Calu3 (cell line): ENCODE measurements at places on chromosomes 7 and 10. TPM values are rescaled to one million over a fixed set of nuclear protein-coding genes. Genes with fewer than 3 reads are reported as not detected.

GRCh38 chr7:102390697-102391484 lies 5.3 kb upstream of the PRKRIP1 start:
- peak; percentile 85 for DNase-seq

The LMOD2 gene
- total RNA-seq, result not detected in 2 replicates

GRCh38 chr7:7516156-7516555 lies 19.5 kb downstream of the COL28A1 start:
- no peak for DNase-seq

The UCN3 gene
- total RNA-seq, result not detected in 2 replicates

DNA sequence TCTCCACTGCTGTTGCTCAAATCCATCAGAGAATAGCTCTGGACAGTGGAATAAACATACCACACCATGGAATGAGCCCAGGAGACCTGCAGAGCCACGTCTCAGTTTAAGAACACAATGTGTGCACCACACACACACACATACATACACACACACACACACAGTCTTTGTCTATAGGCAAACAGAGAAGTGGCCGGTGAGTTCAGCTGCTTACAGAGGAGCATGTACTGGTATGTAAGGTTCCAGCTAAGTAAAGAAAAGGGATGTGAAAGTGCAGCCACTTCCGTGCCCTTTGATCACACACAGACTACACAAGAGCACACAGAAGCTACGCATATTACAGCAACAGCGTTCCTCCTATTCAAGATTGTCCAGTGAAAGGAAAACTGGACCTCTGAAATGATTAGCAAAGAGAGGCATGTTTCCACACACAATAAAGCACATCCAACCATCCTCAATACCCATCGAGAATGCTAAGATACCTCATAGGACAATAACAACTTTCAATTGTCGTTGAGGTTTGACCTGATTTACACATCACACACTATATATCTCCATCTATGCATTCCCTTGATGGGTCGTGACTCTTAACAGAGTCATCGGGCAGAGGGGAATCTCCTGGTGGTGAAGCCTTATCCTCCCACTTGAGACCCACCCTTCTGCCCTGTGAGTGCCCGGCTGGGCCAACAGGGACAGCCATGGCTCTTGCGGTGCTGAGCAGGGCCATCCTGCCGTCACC lies 23.6 kb downstream of the SLC35B4 start:
- DNase-seq, result no peak

DNA sequence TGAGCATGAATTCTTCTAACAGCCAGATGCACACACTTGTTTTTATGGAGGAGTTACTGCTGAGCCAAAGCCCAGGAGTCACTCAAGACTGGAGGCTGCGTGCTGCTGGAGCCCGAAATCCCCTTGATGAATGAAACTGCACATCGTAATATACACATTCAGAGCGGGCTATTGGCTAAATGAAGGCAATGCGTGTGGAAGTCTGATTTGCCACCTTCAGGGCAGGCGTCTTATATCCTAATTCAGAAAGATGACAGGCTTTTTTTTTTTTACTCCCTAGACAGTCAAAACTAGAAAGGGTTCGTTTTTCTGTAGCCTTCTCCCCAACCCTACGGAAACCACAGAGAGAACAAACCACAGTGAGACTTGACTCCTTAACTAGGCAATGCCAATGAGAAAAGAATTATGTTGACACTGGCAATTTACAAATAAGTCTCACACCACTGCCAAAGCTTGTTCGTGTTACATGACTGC lies 227.2 kb upstream of the KLF14 start:
- DNase-seq, result no peak

DNA sequence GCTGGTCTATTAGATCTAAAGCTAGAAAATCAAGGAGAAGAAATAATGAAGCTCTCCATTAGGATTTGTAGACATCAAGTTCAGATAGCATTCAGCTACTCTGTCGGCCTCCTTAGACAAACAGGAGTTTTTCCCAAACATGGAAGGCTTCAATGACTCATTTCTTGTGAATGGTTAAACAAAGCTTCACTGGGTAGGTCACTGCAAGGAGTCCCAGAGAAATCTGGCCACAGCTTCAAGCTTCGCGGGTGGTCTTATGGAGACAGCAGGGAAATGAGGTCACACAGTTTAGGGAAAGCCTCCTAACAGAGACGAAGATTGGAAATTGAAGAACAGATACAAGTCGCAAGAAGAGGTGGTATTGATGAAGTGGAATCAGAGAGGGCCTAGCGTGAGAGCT lies 22.6 kb upstream of the LRRC72 start:
- peak; percentile 37 for DNase-seq

DNA sequence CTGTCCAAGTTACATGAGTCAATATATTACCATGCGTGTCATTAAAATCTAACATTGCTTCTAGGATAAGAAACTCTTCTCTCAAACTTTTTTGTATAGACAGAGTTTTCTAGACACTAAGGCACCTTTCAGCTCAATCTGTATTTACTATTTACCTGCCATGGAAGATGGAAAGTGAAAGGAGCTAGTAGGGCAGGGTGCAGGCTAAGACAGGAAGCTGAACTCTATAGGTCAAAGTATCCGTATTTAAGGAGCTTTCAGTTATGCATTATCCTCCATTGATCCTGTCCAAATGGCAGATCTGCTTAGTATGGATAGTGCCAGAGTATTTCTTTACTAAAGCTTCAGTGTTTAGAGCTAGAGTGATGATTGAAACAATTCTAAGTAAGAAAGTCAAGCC lies 612.8 kb downstream of the IPMK start:
- DNase-seq, result no peak

The WIPF3 gene
- total RNA-seq, result 4.9 and 6.4 TPM in 2 replicates

DNA sequence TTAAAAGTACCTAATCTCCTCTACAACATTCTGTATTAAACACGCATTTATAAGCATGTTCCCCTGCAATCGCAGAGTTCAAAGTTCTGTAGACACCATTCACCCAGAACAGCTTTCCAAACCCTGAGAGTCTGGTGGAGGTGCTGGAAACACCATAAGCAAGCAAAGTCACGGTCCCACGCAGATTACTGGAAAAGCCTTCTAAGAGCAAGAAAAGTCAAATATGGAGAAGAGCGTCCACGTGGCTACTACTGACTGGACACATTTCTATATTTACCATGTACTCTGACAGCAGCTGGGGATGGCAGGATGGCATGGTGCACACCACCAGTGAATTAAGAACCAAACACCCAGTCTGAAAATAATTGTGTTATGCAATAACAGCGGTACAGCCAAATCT lies 97.7 kb downstream of the PARD3 start:
- no peak for DNase-seq

The LAMB1 gene
- 181 and 240 TPM in 2 replicates for total RNA-seq
